ENCODE measurements at places on chromosomes 3 and 15.

GRCh38 chr15:66946578-66947164 is 118.7 kb upstream of the SMAD3 start:
- DNase-seq = peak; percentile 68

GRCh38 chr3:155230382-155230781 is 63.1 kb downstream of the STRIT1 start:
- DNase-seq = no peak

- no peak for DNase-seq
Observed at GRCh38 chr15:52115598-52116427, 3.2 kb upstream of the BCL2L10 start.

GRCh38 chr3:114320246-114320645 is 26.4 kb downstream of the TIGIT start:
- DNase-seq = no peak

GRCh38 chr3:149830902-149831301 is 17.9 kb downstream of the RNF13 start:
- DNase-seq = no peak

DNA sequence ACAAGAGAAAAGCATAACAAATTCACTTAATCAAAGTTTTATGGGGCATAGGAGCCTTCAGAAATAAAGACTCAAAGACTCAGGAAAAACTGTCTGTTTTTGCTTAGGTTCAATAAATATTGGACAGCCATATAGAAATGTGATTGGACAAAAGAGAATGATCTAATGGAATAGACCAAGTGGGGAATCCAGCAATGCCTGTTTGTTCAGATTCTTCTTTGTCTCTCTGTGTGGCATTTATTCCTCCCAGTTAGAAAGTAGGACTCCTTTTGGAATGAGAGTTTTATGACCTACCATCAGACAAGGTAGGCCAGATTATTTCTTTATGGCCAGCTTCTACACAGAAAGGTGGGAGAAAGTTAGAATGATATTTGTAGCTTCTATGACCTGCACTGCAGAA is 1460.1 kb downstream of the OTOL1 start:
- DNase-seq = no peak

- no peak for DNase-seq
Observed at GRCh38 chr3:181618260-181618659, 93.5 kb upstream of the SOX2 start.
